ENCODE measurements at places on chromosomes 1 and 21. TPM values are rescaled to one million over a fixed set of nuclear protein-coding genes. Genes with fewer than 3 reads are reported as not detected.

GRCh38 chr1:110281363-110282290 lies 57.5 kb upstream of the RBM15 start:
- DNase-seq: no peak

GRCh38 chr1:229894532-229894931 lies 172.5 kb upstream of the GALNT2 start:
- no peak for DNase-seq

- DNase-seq: no peak
Measured at GRCh38 chr1:147605591-147605990, 64.3 kb downstream of the BCL9 start.

- DNase-seq: no peak
Measured at GRCh38 chr1:233721004-233721595, 107.2 kb downstream of the KCNK1 start.

GRCh38 chr1:54777431-54777830 lies 13.1 kb upstream of the PARS2 start:
- DNase-seq: no peak

GRCh38 chr1:165153182-165153581 lies 203.3 kb downstream of the LMX1A start:
- no peak for DNase-seq

The KLHDC8A gene
- not detected for total RNA-seq

Measured in activated naive CD8-positive, alpha-beta T cell treated with anti-CD3 and anti-CD28 coated beads, Interleukin-2, amount 10 ng/mL, durations not matched to agents 7 days and 5 days (primary cell).